Activated CD8-positive, alpha-beta memory T cell treated with anti-CD3 and anti-CD28 coated beads for 1 hour (primary cell): ENCODE measurements at places on chromosomes 3 and 15.

DNA sequence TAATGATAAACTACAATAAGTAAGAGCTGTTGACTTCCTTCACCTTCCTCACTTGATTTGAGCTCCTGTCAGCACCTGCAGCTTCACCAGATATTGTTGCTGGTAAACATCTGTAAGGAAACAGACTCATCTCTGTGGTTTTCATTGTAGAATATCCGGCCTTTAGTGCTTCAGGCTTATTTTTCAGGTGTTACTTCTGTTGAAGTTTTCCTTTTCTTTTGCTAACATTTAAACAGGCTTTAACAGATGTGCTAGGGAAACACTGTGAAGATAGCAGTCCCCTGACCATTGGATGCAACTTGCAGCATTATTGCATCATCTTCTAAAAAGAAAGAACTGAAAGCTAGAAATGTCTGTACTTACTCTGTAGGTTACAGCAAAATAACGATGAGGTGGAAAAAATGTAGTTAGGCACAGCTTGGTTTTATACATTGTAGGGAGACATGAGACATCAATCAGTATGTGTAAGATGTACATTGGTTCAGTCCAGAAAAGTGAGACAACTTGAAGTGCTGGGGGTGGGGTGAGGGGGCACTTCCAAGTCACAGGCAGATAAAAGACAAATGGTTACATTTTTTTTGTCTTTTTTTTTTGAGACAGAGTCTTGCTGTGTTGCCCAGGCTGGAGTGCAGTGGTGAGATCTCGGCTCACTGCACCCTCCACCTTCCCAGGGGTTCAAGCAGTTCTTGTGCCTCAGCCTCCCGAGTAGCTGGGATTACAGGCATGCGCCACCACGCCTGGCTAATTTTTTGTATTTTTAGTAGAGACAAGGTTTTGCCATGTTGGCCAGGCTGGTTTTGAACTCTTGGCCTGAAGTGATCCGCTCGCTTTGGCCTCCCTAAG lies 10.2 kb downstream of the EDEM1 start:
- DNase-seq: no peak

GRCh38 chr15:98405013-98405412 lies 243.3 kb upstream of the IGF1R start:
- no peak for DNase-seq

- no peak for DNase-seq
These were observed 2.8 kb downstream of the CYB561D2 start for GRCh38 chr3:50353245-50354004.

DNA sequence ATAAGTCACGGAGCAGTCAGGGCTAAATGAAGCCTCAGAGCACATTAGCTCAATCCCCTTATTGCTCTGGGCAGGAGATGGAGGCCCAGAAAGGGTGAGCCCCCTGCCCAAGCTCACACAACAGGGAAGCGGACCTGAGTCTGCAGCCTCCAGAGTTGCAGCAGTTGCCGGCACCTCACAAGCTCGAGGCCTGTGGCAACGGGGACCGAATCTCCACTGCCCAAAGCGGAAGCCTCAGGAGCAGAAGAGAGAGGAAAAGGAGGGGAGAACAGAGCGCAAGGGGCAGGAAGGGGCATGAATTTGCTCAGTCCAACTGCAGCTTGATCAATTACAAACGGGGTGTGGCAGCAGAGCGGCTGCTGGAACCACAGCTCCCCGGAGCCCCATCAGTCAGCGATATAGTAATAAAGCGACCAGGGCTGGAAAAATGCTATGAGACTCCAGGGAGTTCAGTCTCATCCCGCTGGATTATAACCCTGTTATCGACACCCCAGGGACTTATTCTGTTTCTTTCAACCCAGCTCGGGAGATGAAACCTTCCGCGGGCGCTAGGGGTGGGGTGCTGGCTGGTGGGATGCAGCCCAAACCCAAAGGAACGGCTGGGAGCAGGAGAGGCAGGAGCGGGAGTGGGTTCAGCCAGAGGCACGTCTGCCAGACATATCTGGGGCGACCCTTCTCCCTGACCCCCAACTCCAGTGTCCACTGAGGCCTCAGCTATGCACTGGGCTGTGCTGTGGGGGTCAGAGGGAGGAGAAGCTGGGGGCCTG lies 219.7 kb upstream of the LINGO1 start:
- no peak for DNase-seq

- no peak for DNase-seq
These were observed 5.4 kb downstream of the MAPKBP1 start for GRCh38 chr15:41779662-41780157.

GRCh38 chr3:95277613-95278012 lies 1214.8 kb downstream of the NSUN3 start:
- no peak for DNase-seq

- no peak for DNase-seq
These were observed 70.1 kb downstream of the SMARCC1 start for GRCh38 chr3:47711596-47711995.

DNA sequence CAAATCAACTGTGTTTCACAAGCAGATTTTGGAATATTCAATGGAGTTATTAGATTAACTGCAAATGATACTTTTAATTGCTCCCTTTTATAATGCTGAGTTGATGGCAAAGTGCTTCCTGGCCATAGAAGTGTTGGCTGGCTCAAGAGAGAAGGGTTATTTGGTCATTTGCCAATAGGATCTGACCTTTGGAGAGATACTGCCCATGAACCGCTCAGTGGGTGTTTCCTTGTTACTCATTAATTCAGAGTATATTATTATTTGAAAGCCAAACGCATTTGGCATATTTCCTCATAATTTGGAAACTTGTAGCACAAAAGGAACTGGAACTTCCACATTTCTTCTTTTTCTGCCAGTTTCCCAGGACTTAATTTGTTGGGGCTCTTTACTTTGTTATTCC lies 234.7 kb downstream of the CDIN1 start:
- DNase-seq: no peak

DNA sequence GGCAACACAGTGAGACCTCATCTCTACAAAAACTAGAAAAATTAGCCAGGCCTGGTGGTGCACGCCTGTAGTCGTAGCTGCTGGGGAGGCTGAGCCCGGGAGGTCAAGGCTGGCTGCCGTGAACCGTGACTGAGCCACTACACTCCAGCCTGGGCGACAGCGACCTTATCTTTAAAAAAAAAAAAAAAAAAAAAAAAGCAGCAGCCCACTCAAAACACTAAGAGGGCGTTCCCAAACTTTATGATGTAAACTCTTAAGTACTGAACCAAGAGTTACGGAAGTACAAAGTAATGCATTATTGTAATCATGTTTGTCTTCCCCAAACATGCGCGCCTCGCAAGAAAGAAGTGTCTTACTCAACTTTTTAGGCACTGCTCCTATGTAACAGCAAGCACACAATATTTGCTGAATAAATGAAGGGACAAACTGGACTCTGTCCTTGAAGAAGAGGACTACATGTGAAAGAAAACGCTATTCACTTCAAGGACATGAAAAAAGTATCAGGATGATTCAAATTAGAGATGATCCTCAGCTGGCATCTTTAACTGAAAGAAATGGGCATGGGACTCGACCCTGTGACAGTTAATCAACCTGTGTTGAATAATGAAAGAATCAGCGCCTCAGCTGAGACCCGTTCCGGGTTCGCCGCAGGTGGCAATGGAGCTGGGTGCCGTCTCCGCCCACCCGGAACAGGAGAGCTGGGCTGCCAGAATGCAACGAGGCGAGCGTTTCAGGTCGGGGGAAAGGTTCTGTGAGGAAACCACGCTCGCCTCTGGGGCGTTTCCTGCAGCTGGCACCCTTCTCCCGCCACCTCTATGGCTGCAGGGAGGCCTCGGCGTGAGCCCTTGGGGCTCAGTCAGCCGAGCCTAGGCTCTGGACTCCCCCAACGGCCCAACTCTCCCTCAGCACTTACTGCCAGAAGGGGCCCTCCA lies 718 bp downstream of the SPG11 start:
- DNase-seq: peak; percentile 56

- DNase-seq: no peak
These were observed 56.5 kb upstream of the FNDC3B start for GRCh38 chr3:171982828-171983227.

GRCh38 chr15:95292785-95293450 lies 1037.6 kb upstream of the NR2F2 start:
- no peak for DNase-seq

DNA sequence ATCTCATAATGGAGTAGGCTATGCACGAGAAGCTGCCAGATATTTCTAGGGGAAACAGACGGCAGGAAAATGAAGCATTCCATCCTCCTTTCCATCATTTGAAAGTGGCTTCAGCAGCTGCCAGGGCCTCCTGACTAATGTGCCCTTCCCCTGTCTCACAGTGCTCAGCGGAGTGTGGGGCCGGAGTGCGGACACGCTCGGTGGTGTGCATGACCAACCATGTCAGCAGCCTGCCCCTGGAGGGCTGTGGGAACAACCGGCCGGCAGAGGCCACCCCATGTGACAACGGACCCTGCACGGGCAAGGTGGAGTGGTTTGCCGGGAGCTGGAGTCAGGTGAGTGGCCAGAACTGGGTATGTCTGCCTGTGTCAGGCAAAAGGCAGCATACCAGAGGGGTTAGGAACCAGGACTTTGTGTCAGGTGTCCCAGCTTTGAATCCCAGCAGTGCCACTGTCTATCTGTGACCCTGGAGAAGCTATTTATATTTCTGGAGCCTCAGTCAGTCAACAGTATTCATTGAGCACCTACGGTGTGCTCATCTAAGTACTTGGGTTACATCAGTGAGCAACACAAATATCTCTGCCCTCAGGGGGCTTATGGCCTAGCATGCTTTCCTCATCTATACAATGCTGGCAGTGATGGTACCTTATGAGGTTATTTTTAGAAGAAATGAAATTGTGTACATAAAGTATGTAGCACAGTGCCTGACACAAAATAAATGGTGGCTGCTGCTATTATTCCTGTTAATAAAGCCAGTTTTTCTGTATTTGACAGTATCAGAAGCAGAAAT lies 52.4 kb upstream of the NR2E3 start:
- DNase-seq: no peak

DNA sequence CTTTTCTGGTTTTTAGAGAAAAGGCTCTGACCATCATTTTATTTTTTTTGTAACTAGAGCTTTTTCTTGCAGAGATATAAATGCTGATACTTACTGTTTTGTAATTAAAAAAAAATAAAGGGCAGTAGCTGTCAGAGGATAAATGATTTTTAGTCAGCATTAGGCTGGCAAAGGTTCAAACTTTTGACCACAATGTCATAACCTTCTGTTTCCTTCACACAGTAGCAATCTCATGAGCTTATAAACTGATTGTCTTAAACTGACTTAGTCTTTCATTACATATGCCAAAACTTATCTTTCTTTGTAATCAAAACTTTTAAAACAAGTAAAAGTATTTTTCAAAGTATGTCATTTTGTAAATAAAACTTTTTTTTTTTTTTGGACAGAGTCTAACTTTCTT lies 841.9 kb downstream of the OTOL1 start:
- DNase-seq: no peak

- no peak for DNase-seq
These were observed 5.8 kb downstream of the ITIH1 start for GRCh38 chr3:52783211-52783555.

DNA sequence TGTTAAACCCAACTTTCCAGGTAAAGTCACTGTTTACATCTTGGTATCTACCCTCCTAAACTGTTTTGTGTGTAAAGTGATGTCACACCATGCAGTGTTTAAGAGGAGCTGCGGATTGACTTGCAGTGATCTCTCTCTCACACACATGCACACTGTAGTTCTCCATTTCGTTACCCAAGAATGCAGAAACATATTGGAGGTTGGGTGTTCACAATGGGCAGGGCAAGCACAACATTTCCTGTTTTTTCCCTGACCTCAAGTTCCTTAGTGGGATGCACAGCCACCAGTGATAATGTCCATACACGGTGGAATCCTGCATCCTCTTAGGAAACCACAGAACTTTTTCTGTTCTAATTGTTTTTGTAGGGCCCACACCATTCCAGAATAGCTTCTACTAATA lies 85.3 kb upstream of the CFAP20DC start:
- no peak for DNase-seq

- DNase-seq: no peak
These were observed 149.8 kb downstream of the TMCO5A start for GRCh38 chr15:38084289-38084688.

GRCh38 chr3:119819806-119820205 lies 37.9 kb downstream of the NR1I2 start:
- no peak for DNase-seq

- no peak for DNase-seq
These were observed 126.6 kb downstream of the IGF1R start for GRCh38 chr15:98774756-98775497.

- DNase-seq: no peak
These were observed 20.0 kb downstream of the IDH2 start for GRCh38 chr15:90082140-90082715.

DNA sequence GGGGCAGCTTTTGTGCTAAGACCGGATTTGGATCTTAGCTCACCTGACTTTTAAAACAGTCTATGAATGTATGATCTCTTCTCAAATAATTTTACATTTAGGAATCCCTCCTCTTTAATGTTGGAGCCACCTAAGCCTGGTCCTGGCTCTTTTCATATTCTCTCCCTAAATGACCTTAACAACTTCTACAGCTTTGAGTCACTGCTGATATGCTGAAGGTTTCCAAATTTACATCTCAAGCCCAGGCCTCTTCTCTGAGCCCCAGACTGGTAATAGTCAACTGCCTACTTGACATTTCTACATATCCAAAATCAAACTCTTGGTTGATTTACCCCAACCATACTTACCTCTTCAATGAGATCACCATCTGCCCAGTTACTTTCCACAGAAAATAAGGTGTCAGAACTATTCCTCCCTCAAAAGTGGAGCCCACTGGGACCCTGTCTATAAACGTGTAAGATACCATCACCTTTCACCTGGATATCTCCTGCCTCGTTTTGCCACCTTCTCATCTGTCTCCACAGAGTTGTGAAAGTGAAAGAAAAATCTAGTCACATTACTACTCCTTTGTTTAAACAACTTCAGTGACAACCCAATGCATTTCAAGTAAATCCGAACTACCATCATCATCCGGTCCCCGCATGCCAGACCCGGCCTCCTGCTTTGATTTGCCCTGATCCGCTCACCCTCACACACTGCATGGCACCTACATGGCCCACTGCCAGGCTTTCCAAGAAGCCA lies 48.8 kb downstream of the UBP1 start:
- DNase-seq: no peak

DNA sequence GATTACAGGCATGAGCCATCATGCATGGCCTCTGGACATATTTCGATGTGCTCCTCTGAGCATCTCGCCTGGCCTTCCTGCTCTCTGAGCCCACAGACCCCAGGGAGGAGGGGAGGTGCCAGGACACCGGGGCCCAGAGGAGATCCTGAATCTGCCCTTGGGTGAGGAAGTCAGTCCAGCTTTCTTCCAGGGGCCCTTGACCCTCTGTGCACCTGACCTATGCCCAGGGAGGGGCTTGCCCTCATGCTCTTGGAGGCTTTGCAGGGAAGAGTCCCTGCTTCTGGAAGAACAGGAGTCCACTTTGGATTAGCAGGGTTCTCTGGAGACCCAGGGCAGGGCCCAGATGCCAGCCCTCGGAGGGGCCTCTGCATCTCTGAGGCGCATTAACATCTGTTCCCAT lies 1.4 kb downstream of the ACSBG1 start:
- DNase-seq: no peak

- DNase-seq: no peak
These were observed 46.1 kb upstream of the GATM start for GRCh38 chr15:45424429-45424828.

DNA sequence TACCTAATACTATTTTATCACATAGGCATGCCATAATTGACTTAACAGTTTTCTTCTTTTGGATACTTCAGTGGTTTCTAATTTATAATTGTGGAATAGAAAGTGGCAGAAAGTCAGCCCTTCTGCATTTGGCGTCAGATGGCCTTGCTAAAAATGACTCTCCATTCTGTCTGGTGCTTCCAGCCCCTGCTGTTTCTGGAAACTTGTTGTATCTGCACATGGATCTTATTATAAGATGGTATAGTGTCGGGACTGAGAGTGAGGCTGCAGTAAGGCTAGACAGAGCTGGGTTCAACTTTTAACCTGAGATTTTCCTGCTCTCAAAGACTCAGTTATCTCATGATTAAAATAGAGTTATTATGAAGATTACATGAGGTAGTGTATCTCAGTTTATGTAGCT lies 74.8 kb upstream of the WDR72 start:
- DNase-seq: no peak
